ENCODE measurements at places on chromosomes 2 and 18.

- DNase-seq: no peak
Observed at GRCh38 chr2:8004250-8004681, 677.6 kb upstream of the ID2 start.

DNA sequence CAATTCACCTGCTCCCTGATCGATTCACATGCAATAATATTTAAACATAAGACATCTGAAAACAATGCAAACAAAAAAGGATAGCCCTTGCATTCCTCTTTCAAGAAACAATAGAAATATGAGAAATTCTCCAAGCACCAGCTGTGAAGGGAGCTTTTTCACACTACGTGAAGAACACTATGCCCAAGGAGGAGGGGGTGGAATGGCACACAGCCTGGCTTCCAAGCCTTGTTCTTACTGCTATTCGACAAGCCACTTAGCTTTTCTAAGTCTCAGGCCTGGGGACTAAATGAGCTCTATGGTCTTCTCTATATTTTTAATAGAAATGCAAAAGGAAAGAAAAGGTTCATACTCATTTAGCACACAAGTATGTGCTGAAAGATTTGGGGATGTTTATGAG lies 92.2 kb upstream of the CHRNA1 start:
- no peak for DNase-seq

- no peak for DNase-seq
Observed at GRCh38 chr18:5478261-5478660, 65.5 kb downstream of the EPB41L3 start.

GRCh38 chr2:107663632-107664031 lies 163.1 kb upstream of the RGPD4 start:
- DNase-seq: no peak
